ENCODE measurements at places on chromosomes 1 and 21.

- no peak for DNase-seq
Observed at GRCh38 chr1:57403201-57403600, 20.7 kb downstream of the DAB1 start.

DNA sequence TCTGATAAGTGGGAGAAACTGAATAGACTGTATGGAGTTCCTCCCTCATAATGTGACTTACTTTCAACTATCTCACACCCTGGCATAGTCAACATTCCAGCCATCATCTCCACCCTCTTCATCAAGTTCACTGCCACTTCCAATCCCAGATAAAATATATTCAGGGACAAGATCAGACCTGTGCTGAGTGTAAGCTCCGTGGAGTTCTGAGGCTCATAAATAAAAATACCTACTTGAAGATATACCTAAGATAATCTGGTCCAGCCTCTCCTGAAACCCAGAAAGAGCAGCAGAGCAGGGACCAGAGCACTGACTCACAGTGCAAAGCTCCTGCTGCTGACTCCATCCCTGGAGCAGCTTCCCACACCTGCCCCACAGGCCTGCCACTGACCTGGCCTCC, 1.7 kb upstream of the LCE7A start:
- no peak for DNase-seq

GRCh38 chr1:194052514-194053338, 866.3 kb upstream of the B3GALT2 start:
- no peak for DNase-seq

GRCh38 chr1:46405724-46406123, 11.6 kb downstream of the FAAH start:
- DNase-seq, result no peak

DNA sequence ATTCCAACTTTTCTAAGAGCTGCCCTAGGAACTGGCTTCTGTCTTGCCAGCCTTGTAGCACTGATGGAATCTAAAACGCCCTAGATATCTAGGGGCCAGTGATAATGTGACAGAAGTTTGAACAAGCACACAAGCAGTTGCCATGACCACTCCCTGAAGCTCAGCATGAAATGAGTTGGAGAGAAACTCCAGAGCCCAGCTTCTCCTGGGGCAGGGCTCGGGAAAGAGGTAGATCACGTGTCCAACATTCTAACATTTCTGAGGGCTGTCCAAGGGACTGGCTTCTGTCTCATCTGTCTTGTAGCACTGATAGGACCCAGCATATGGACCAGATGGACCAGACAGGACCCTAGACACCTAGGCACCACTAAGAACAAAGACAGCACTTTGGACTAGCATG, 37.9 kb downstream of the OMA1 start:
- DNase-seq, result no peak

GRCh38 chr1:228338521-228339051, 68.0 kb downstream of the TRIM11 start:
- DNase-seq, result peak; percentile 22

- DNase-seq, result no peak
Observed at GRCh38 chr21:16116069-16116468, 386.3 kb downstream of the USP25 start.

DNA sequence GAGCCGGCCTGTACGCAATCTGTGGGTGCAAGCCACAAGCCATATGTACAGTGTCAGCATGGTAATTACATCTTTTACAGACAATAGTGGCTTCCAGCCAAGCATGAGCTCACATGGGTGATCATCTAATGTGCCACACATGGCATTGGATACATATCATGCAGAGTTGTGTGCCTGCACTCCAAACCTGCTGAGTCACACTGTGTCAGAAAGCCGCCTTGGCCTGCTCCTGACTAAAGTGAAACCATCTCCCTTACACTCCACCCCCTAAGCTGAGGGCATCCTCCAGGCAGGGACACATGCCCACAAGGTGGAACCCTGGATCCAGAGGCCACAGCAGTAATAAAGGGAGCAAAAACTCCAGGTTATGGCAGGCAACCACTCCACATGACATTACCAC, 72.5 kb downstream of the KCNT2 start:
- no peak for DNase-seq

- no peak for DNase-seq
Observed at GRCh38 chr1:224588515-224588914, 27.6 kb upstream of the CNIH3 start.

DNA sequence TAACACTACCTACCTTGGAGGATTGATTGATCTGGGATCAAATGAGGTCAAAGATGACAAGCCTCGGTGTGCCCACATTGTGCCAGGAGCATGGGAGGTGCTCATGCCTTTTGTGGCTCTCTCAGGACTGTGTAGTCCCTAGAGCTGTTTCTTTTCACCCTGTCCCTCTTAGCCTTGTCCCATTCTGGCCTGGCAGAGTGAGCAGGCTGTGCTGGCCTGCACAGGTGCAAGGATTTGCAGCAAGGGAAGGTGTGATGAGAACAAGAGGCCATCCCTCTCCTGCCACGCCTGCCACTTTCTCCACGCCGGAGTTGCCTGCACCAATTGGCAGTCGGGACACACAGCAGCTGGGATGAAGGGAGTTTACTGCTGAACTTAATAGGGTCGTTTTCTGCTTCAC, 410.6 kb upstream of the VAMP3 start:
- no peak for DNase-seq

DNA sequence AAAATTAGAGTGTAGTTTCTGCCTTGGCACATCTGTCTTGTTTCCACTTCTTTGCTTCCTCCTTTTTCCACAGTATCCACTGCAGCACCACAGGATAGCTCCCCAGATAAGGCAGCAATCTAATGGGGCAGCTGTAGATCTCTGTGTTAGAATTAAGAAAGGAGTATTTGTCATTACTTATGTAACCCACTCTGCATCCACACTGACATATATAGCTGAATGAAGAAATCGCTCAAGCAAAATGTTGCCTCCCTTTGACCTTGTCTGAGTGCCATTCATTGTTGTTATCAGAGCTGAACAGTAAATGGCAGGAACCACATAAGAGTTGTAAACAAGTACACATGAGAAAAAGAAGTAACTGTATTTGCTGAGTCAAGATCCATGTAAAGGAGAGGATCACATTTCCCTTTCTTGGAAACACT, 45.9 kb upstream of the DPH5 start:
- no peak for DNase-seq

- no peak for DNase-seq
Observed at GRCh38 chr1:24745711-24746413, 615 bp downstream of the CLIC4 start.

DNA sequence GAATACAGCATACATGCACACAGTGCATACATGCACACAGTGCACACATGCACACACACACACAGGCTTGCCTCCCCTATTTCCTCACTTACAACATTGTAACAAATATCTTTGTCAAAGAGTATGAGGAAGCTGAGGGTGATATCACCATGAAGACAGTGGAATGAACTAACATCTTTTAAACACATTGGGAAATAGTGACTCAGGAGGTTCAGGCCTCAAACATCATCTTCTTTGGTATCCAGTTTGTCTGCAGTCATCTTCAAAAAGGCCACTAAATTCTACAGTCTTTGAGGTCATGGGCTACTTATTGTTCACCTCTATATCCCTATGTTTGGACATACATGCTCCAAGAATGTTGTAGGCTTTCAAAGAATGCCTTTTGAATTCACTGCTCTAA, 2.1 kb upstream of the LCE2B start:
- DNase-seq, result no peak

DNA sequence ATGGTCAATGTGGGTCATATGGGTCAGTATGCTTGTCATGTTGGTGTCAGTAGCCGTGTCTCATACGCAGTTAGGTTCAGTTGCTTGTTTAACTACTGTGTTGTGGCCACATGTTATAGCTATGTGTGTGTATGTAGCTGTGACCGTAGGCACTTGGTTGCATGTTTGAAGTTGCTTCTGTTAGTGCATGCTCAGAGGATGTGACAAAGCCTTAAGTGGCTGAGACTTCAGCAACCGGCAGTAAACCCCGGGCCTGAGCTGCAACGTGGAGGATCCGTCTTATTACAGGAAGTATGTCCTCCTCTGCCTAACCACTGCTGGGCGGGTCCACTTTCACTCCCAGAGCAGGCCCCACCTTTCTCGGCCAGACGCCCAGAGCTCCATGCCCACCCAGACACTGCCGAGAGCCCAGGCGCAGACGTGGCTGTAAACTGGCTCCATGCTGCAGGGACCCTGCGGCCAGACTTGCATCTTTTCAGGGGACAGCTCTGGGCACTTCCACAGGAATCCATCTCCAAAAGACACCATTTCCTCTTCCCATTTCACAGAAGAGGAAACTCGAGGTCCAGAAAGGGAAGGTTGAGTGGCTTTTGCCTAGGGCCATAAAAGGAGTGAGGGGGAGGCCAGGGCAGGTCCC, 2.2 kb downstream of the TCEA3 start:
- DNase-seq, result peak; percentile 83

DNA sequence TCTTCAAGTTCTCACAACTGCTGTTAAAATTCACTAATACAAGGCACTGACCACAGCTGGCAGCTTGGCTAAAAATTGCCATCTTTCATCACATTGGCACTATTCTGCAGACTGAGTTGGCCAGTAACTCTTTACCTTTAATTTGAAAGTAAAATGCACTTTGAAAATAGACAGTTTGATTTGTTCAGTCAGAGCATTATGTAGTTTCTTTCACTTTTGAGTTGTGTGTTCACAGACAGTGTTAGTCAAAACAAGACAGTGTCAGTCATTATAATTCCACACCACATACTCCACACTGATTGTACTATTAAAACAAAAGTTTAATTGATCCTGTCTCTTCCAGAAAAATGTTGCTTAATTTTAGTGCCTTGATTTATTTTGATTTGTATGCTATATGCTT, 160.7 kb downstream of the SDCCAG8 start:
- DNase-seq, result no peak

- no peak for DNase-seq
Observed at GRCh38 chr1:45033356-45033755, 21.3 kb downstream of the UROD start.

DNA sequence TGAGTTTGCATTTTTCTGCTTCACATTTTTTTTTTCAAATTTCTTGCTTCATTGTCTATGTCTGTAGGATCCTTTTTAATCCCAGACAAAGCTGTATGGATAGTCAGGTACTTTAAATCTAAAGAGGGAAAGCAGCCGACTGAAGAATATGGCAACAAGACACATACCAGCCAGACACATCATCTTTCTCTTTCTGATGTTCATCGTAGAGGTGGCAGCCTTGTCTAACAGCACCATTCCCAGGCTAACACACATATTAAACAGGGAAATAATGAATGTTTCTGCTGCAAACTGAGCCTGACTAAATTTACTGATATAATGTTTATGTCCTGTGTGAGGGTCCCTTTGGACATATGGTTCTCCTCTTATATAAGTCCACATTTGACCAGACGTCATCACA, 3.7 kb upstream of the TEKT2 start:
- DNase-seq, result no peak

DNA sequence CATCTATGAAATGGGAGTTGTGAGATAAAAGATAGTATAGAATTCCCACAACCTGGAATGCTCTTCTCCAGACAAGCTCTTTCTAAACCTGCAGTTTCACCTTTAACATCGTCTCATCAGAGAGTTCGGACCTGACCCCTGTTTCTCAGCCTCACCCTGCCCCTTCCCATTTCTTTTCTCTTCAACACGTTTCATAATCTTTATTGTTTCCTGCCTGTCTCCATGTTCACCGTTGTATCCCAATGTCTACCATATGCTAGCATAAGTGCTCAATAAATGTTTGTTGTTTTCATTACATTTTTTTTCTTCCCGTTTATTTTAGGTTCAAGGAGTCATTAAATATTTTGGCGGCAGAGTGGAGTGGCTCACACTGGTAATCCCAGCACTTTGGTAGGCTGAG, 32.4 kb downstream of the SESN2 start:
- no peak for DNase-seq

DNA sequence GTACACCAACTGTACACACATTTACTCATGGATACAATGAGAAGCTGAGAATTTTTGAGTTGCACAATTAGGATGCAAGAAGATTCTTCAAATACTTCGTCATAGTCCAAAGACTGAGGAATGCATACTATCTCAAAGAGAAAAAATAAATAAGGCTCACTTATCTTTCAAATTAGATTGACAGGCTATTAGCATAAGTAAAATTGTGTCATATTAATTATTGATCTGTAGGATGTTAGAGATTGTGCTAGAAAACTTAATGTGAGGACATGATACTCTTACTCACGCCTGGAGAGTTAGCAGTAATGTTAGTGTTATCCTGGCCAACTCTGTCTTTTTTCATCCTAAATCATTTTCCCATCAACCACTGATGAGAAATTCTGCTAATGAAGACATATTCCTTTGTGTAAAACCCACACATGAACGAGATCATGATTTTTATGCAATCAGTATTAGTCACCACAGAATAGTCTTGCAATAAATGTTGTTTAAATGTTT, 659.0 kb downstream of the LTN1 start:
- no peak for DNase-seq

GRCh38 chr1:12521096-12521495, 96.9 kb downstream of the DHRS3 start:
- DNase-seq, result no peak

DNA sequence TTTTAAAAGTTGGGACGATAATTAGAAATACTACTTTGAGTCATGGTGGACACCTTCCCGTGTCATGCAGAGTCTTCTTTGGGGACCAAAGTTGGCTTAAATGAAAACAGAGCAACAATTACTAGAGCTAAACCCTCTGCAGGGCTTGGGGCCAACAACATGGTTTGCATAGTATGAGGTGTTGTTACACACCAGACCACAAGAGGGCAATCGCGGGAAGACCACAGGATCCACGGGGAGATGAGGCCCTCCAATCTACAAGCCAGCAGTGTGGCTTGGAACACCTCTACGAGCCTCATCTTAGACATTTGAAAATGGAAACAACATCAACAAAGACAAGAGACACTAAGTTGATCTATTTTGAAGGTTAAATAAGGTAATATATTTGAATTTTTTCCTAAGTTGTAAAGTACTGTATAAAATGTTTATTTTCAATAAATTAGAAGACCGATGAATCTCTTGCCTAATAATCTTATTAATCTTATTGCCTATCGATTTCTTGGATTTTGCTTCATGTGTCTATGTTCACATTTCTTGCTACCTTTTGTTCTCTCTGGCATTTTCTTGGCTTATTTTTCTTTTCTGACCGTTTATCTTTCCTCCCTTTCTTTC, 8.2 kb upstream of the SMCP start:
- DNase-seq, result peak; percentile 32

- DNase-seq, result no peak
Observed at GRCh38 chr1:52474807-52475206, 70.4 kb downstream of the PRPF38A start.

Measured in left ventricle myocardium superior (tissue), 1 donor.